Muscle of back (tissue), 13 donors: ENCODE measurements at places on chromosomes 6 and 20. TPM values are rescaled to one million over a fixed set of nuclear protein-coding genes. Genes with fewer than 3 reads are reported as not detected.

DNA sequence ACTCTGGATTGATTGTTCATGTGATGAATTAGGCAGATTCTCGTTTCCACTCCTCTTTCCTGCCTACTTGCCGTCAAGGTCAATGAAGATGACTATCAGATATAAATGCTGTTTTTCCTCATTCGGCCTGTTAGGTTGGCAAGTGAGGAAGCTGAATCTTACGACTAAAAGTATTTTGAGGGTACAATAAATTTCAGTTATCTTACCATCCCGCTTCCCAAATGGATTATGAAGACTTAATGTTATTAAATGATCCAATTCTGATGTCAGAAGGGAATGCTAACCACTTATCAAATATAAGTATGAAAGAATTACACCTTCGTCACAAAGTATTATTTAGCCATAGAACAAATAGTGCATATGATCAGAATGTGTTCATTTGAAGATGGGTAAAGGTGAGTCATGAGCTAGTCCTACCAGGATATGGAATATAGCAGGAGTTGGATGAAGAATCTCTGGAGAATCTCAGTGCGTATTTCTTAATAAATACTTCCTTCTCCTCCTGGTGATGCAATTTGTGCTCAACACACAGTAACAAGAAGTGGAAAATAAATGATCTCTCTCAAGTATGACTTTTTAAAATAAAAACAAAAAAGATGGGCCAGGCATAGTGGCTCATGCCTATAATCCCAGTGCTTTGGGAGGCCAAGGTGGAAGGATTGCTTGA is 4.6 kb downstream of the GPLD1 start:
- no peak for DNase-seq

DNA sequence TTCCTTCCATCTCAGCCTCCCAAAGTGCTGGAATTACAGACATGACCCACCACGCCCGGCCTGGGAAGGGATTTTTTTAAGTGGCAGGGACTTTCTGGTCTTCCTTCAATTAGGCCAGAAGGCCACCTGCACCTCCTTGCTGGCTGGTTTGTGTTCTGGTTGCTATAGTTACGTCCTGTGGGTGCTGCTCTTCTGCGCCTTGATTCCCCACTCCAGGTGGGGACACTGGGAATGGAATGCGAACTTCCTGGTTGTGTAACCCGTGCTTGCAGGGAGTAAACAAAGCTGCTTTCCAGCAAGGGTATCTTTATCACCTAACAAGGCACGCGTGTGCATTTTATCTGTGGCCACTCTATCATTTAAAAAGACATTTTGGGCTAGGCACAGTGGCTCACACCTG is 117.7 kb downstream of the PLEKHG1 start:
- no peak for DNase-seq

DNA sequence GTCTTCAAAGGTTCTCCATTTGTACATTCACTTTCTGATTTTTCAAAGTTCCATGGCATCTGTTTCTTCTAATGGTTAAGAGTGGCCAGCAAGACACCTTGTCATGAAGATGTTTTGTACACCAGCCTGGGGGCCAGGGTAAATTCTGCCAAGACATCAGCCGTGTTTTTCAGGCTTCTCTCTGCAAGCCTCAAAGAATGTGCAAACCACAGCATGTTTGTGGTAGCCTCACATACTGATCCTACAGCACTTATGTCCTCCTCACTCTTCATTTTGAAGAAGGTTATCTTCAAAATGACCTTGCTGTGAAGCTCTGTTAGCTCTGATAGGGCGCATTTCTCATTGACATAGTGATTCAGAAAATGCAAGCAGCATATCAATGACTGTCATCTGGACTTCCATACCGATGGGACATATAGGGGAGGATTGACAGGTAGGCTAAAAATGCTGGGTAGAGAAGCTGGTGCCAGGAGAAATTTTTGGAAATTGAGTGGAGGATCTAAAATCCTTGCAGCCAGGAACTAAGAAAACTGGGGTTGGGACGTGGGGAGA is 59.3 kb upstream of the SPTLC3 start:
- DNase-seq = no peak

DNA sequence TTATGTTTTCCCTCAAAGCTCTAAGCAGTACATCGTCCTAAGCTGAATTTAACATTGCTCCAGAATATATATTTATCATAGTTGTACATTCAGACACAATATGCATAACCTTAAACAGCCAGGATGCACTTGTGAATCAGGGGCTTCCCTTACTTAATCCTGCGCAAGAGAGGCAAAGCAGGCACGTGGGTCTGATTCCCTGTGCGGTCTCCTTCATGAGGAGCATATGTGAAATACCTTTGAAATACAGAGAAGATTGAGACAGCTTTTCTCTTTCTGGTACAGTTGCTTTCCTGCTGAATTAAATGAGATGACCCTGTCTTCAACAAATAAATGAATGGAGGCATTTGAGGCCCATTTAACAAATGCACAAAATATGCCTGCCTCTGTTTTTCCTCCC is 1.5 kb downstream of the HTR1E start:
- no peak for DNase-seq

GRCh38 chr20:53078761-53079160 is 106.6 kb downstream of the TSHZ2 start:
- DNase-seq = no peak

The ZSCAN12 gene
- polyA plus RNA-seq = 6.0 TPM

The LHFPL5 gene
- not detected for polyA plus RNA-seq

The PAK5 gene
- 0.18 TPM for polyA plus RNA-seq

The DZANK1 gene
- polyA plus RNA-seq = 1.8 TPM

The TEAD3 gene
- polyA plus RNA-seq = 53.0 TPM

The MRS2 gene
- 19.9 TPM for polyA plus RNA-seq
